CD4-positive, alpha-beta T cell treated with Interleukin-1 beta for 1 hour (primary cell): ENCODE measurements at places on chromosomes 4 and X.

DNA sequence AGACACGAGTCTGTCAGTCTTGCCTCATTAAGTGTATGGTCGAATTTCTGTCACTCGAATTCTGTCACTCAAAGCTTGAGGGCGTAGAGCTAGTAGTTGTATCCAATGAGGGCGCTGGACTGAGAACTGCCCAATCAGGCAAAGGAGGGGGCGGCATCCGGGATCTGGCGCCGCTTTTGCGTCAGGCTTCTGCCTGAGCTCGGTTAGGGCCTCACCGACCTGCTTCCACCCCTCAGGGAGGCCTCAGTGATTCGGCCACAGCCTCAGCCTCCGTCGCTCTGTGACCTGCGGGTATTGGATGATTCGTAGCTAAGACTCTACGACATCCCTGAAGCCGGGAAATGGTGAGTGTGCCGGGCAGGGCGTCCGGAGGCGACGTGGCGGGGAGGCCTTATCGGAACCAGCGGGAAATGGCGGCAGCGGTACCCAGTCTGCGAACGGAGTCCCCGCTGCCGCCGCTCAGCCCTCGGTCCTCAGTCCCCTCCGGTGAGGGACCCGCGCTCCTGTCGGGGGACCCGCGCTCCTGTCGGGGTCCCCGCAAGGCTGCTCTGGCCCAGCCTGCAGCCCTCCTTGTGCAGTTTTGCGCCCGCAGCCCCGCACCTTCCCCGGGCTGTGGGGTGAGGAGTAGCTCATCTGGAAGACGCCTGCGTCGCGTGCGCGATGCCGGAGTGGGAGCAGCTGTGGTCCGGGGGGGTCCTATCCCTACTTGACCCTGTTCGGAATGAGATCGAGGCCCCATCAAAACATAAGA, 88.3 kb downstream of the ZNF718 start:
- DNase-seq: peak; percentile 8

GRCh38 chr4:118281611-118282442, 71.0 kb downstream of the PRSS12 start:
- DNase-seq: no peak

GRCh38 chr4:1271686-1272085, 18.0 kb upstream of the MAEA start:
- no peak for DNase-seq

- peak; percentile 81 for DNase-seq
Observed at GRCh38 chr4:75672461-75673026, 667 bp downstream of the G3BP2 start.

GRCh38 chrX:17584248-17584681, 153.0 kb upstream of the SCML1 start:
- no peak for DNase-seq

- no peak for DNase-seq
Observed at GRCh38 chr4:38815885-38816782, 11.5 kb upstream of the TLR1 start.

- peak; percentile 53 for DNase-seq
Observed at GRCh38 chrX:7147413-7147977, at the start of gene STS. Gene STS (plus strand): TSS chrX:7147712. CDS start chrX:7253200, 105,488 bp downstream.

DNA sequence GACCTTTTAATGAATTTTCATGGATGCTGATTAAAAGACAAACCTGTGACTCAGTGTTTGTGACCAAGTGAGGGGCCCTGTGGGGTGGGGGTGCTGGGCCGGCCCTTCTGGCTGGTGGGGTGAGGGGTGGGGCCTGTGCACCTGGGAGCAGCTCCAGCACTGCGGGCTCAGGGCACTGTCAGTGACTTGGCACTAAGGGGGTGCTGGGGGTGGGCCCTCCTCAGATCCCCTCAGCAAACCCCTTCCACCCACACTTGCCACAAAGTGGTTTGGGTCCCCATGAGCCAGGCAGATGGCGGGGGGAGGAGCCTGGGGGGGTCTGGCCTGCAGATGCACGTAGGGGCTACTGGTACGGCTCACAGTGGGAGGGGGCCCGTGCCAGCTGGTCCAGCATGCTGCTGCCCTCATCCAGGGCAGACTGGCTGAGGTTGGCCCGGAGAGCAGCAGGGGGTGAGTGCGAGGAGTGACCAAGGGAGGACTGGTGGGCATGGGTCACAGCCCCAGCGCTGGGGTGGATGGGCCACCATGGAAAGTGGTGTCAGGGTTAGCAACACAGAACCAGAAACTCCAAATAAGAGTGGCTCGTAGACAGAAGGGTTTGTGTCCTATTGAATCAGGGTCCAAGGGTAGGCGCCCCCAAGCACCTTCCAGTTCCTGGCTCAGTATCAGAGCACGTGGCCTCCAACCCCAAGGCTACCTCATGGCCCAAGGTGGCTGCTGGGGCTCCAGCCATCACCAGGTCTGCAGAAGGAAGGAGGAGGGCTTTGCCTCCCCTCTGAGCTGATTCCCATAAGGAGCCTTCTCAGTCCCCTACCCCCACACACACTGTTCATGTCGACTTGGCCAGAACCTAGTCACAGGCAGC, 10.1 kb downstream of the NKX1-1 start:
- no peak for DNase-seq

DNA sequence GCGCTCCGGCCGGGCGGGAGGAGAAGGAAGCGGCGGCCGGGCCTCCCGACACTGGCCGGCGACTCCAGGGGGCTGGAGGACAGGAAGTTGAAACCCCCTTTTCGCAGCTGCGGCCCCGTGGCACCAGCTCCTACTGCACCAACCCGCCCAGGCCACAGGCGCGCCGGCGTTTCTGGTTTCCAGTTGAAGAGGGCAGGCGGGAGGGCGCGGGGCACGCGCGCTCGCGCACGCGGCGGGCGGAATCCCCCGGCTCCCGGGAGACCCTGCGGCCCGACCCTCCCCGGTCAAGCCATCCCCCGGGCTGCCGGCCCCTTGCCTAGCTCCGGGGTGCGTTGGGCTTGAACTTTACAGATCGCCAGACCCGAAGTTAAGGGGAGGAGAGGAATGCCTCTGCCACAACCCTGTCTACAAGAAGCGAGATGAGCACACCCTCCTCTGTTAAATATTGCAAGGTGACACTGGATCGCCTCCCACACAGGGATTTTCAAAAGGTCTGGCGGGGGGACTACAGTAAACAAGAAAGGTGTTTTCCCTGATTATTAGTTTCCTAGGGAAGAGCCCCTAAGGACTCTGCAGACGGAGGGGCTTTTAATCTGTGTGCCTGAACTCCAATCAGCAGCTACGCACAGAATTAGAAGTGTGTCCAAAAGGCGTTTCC, 1.4 kb downstream of the ELOVL6 start:
- peak; percentile 62 for DNase-seq

DNA sequence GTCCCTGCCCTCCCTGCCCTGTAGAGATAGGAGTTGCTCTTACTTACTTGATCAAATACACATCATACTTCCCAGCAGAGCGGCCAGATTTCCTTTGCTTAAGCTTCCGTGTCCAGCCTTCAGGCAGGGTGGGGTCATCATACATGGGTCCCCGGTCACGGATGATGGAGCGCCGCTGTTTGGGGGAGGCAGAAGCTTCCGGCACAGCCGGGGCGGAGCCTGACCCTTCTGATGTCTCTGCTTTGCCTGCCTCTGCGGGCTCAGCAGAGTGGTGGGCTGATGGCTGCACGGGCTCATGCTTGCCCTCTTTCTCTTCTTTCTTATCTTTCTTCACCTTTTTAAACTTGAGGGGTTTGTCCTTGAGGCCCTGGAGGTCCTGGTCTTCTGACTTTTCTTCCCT, 12.5 kb upstream of the IRAK1 start:
- no peak for DNase-seq

DNA sequence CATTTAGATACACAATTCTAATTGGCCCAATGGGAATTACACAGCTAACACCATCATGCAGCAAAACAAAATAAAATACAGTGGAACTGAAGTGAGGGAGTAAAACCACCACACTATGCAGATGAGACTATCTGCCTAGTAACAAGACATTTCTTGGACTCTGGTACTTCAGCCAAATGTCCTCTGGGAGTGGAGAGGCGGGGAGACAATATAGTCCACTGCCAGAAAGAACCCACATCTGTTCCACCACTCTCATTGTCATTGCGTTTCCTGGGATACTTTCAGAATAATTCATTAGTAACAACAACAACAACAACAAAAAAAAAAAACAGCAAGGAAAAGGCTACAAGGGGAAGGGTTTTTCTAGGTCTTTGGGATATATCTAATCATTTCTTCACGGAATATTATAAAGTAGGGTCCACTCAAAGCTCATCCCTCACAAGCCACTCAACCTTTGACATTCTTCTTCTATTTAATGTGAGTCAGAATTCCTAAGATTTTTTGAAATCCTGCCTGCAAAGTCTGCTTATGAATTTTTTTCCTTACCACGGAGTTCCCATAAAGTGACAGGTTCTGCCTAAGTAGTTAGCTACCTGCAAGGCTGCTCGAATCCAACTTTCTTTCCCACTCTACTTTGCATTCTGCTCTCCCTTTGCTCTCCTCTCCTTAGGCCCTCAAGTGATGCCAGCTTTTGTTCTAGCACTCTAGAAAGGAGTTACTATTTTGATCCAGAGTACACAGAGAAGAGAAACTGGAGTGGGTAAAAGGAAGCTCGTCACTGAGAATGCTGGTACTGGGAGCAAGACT, 254.6 kb downstream of the CHIC1 start:
- no peak for DNase-seq

DNA sequence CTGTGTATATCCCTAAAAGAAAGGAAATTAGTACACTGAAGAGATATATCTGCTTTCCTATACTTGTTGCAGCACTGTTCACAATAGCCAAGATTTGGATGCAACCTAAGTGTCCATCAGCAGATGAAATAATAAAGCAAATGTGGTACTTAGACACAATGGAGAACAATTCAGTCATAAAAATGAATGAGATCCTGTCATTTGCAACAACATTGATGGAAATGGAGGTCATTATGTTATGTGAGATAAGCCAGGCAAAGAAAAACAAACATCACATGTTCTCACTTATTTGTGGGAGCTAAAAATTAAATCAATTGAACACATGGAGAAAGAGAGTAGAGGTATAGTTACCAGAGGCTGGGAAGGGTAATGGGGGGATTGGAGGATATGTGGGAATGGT, 611.9 kb downstream of the STPG2 start:
- DNase-seq: no peak

DNA sequence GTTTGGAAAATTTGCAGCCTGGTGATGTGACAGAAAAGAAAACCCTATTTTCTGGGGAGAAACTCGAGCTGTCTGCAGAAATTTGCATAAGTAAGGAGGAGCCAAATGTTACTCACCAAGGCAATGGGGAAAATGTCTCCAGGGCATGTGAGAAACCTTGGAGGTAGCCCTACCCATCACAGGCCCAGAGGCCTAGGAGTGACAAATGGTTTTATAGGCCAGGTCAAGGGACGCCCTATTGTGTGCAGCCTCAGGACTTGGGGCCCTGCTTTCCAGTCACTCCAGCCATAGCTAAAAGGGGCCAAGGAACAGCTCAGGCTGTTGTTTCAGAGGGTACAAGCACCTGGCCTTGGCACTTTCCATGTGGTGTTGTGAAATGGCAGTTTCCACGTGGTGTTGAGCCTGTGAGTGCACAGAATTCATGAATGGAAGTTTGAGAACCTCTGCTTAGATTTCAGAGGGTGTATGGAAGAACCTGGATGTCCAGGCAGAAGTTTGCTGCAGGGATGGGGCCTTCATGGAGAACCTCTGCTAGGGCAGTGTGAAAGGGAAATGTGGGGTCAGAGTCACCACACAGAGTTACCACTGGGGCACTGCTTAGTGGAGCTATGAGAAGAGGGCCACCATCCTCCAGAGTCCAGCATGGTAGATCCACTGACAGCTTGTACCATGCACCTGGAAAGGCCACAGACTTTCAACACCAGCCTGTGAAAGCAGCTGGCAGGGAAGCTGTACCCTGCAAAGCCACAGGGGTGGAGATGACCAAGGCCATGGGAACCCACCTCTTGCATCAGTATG, 637.6 kb upstream of the EPHA5 start:
- DNase-seq: no peak

- no peak for DNase-seq
Observed at GRCh38 chrX:133849676-133850075, 135.7 kb downstream of the GPC3 start.

DNA sequence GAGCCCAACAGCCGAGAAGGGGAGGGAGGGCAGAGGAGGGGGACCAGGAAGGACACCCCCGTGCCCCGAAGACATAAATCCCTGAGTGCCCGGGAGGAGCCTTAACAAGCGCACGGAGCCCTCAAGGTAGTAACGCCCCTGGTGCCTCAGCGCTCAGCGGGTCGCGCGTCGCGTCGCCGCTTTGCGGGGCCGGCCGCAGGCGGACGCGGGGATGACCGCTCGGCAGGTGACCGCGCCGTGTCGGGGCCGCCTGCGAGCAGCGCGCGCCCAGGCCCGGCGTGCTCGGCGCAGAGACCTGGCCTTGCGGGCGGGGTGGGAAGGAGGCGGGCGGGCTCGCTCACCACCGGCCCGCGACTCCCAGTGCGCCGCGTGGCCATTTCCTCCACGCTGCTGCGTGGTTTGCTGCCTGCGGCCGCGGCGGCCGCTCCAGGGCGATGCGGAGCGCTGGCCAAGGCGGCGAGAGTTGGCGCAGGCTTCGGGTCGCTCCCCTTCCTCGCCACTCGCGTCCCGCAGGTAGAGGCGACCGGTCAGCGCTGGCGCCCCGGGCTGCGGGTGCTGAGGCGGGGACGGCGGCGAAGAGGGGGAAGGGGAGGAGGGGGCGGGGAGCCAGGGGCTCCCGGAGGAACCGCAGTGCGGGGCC, 632 bp downstream of the CCSER1 start:
- DNase-seq: no peak

DNA sequence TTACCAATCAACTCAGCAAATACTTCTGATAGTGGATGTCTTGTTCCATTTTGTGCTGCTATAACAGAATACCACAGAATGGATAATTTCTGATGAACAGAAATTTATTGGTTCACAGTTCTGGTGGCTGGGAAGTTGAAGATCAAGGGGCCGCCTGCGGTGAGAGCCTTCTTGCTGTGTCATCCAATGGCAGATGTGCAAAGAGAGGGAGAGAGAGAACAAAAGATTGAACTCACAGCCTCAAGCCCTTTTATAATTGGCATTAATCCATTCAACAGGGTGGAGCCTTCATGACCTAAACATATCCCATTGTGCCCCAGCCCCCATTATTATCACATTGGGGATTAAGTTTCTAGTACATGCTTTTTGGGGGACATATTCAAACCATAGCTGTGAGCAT, 86.1 kb downstream of the ADGRG4 start:
- no peak for DNase-seq

DNA sequence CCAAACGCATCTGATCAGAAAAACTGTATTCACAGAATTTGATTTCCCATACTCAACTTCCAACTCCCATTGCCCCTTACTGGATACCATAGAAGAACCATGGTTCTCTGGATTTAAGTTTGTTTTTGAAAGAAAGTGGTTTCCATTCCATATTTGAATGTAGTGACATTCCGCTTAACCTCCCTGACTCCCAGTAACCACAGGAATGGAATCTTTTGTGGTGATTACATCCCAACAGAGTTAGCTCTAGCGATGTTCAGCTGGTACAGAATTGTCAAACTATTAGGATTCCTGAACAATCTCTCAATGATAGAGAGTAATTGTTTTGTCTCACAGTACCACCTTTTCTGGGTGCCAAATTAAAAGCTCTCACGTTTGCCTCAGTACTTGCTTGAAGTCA, 1.7 kb downstream of the NUDT10 start:
- DNase-seq: no peak
